Activated CD4-positive, alpha-beta T cell treated with anti-CD3 and anti-CD28 coated beads, Interleukin-2, amount 50 U/mL, for 1 hour (primary cell): ENCODE measurements at places on chromosomes 4 and X.

- DNase-seq, result no peak
These were observed 32.4 kb downstream of the ATP2B3 start for GRCh38 chrX:153549807-153550206.

- DNase-seq, result no peak
These were observed 191.1 kb upstream of the ETNPPL start for GRCh38 chr4:108953941-108954340.

- DNase-seq, result no peak
These were observed 197.9 kb downstream of the IL13RA2 start for GRCh38 chrX:114819509-114819908.

GRCh38 chr4:89303177-89303576 is 4.4 kb downstream of the GPRIN3 start:
- peak; percentile 43 for DNase-seq

GRCh38 chrX:126799059-126799458 is 20.5 kb upstream of the PRR32 start:
- DNase-seq, result no peak

DNA sequence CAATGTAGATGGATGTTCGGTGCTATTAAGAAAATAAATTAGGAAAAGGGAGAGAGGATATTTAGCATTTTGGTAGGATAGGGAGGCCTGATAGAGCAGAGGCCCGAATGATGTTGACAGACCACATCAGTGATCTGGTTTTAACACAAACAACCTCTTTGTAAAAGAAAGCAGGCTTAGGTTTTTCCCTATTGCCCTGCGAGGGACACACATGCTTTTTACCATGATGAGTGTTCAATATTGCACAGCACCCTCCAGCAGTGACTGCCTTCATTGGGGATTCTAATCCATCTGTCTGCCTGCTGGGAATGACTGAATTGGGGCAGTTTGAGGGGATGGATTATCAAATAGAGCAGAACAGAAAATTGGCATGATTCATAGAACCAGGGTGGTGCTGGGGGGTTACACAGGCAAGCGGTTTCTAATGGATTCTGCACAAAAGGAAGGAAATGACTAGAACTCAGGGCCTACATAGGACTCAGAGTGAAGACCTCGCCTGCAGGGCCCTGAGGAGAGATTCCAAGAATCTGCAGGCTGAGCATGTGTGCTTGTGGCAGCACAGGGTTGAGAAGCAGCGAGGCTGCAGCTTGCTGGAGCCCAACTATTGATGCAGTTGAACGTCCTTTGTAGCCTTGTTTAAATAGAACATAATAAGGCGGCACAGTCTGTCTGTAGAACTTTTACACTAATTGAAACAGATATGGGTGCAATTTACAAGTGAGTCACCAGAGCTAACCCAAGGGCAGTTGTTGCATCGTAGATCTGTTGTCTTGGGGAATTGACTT is 58.0 kb downstream of the RHOH start:
- no peak for DNase-seq

GRCh38 chr4:7060346-7061150 is 7.3 kb downstream of the GRPEL1 start:
- DNase-seq, result no peak

DNA sequence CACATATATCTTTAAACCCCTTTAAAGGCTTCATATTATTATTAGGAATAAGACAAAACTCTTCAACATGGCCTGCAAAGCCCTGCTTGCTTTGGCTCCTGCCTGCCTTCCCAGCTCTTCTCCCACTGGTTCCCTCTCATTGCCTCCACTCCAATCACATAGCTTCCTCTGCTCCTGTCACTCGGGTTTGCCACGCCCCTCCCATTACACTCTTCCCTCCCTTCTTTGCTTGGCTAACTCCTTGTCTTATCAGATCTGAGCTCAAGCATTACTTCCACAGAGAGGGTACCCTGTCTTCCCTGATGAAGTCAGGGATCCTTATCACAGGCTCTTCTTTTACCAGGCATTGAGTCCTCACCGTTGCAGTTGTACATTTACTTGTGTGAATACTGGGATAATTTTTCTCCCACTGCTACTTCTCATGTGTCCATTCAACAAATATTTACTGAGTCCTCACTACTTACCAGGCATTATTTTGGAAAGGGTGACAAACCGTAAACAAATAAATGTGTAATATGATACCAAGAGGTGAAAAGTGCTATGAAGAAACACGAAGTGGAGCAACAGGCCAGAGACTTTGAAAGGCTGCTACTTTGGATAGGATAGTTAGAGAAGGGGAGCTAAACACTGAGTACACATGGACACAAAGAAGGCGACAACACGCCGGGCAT is 3.2 kb upstream of the VGLL1 start:
- DNase-seq, result no peak

DNA sequence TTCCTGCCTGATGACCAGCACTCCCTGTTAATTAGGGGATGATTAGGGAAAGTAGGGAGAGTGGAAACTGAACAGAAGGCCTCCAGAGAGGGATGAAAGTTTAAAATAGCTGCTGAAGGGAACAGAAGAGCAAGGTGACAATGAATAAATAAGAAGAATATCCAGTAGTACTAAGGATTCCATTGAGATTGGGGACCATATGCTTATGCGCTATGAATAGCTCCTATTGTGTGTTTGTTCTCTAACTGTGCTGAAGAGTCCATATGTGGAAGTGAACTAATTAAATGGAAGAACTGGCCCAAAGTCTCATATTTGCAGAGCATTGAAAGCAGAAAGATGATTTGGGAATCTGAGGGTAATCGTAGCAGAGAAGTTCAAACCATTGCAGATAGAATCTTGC is 137.0 kb downstream of the PRSS12 start:
- DNase-seq, result no peak

DNA sequence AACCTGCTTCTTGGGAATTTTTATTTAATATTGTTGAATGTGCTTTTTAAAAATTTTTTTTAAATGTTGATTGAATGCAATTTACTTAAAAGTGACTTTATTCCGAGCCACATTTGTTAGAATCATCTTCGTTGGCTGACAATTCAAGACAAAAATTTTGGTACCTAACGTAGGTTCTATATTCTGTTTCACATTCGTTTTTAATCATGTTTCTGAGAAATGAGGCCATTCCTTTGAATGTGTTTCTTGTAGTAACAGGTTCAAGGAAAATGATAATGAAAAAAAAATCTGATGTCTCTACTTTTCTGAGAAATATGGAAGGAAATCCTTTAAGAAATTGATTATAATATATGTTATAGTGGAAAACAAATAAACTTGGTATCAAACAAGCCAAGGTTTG is 92.3 kb upstream of the DCLK2 start:
- DNase-seq, result no peak

- DNase-seq, result no peak
These were observed 188.8 kb upstream of the TECRL start for GRCh38 chr4:64598066-64598465.

DNA sequence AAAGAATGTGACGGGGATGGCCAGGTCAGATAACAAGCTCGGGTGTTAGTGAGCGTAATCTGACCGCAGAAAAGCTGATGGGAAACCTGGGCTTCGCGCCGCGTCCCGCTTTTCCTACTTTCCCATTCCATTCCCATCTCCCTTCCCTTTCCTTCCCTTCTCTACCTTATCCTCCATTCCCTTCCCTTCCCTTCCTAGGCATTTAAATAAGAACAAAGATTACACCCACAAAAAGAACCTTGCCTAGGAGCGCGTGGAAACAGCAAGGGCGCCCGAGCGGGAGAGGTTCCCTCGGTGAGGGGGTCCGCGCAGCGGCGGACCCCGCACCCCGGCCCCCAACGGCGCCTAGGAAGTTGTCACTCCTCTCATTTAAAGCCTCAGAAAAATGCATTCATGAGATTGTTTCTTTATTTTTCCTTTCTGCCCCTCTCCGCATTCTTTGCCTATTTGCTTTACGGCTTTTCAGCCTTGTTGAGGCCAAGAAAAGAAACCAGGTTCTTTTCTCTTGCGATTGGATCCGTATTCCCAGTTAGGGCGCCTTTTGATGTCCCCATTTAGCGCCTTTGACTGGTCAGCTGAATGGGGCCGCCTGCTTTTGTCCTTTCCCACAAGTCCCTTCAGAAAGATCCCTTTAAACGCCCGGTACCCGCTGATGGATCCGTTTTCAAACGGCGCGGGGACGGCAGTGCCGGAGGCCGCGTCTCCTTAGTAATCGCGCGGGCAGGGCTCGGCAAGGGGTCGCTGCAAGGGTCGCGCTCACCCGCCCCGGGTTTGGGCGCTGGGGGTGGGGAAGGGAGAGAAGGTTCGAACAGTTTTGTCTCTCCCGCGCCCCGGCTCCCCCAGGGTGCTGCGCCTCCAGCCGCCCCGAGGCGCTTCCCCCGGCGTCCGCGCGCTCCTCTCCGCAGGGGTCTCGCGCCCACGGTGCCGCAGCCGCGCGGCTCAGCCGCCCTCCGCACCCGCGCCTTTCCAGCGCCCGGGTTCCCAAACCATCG is 54.1 kb upstream of the TMEM33 start:
- no peak for DNase-seq

GRCh38 chrX:82163701-82164100 is 961.8 kb downstream of the SH3BGRL start:
- DNase-seq, result no peak

DNA sequence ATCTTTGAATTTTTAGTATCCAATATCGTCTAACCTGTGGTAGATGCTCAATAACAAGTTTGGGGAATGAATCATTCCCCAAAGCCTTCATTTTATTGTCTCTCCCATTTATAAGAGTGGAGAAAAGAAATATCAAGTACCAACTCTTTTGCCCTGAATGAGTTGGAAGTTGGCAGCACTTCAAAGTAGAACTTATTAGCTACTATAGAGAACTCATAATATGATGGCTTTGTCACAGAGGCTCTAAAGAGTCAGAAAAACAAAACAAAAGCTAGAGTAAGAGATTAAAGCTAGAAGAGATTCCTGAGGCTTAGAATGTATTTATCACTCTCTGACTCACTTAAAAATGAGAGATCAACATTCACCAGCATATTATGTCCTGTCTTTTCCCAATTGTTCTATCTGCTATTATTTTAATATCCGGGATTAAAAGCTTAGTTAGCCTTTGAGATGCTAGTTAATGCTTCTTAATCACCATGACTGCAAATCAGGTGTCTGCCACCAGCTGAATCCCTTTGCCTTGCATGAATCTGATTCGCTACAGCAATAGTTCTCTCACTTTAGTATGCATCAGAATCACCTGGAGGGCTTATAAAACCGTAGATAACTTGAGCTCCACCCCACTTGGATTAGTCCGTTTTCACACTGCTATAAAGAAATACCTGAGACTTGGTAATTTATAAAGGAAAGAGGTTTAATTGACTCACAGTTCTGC is 77.9 kb downstream of the PALLD start:
- DNase-seq, result no peak

GRCh38 chr4:3037957-3038461 is 36.3 kb downstream of the HTT-AS start:
- no peak for DNase-seq

DNA sequence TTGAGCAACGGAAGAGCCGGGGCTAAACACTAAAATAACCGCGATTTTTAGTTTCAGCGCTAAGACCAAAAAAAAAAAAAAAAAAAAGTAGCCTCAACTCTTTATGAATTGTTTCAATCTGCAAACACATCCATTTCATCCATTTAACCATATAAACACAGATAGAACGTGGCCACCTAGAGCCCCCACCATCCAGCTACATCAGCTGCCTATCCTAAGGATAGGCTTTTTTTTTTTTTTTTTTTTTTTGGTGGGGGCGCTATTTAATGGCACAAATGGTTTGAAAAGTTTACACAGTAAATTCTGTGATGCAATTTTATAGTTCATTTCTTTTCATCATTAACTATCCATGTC is 492 bp upstream of the HDAC8 start:
- no peak for DNase-seq

- DNase-seq, result no peak
These were observed 242.4 kb downstream of the FRAS1 start for GRCh38 chr4:78299565-78299972.

DNA sequence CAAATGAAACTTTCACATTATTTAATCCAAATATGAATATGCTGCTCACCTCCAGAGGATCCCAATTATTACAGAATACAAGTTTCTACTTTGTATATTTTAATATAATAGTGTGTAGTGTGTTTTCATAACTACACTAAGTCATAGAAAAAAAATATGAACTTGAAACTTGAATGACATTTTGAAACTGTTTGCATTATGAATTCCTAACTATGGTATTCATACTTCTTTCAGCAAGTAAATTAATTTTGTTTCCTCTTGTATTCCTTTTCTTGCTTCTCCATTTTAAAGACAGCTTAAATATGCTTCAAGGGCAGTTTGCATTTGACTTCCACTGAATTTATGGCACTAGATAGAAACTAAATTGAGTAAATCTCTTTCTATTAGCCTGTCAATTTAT is 177.1 kb downstream of the BMPR1B start:
- DNase-seq, result no peak

GRCh38 chr4:8235686-8236085 is 33.9 kb upstream of the HTRA3 start:
- no peak for DNase-seq

DNA sequence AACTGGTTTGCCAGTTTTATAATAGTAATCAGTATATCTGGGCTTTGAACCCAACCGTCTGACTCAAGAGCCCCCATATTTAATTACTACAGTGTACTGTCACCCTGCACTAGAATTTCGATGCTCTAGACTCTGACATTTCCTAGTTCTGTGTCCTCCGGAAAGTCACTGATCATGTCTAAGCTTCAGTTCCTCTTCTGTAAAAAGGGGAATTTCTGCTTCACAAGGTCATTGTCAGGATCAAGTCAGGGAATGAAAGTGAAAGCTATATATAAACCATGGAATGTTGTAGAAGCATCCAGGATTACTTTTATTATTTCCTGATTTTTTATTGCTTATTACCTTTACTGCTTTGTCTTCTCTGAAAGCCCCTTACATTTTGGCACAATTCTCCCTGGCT is 4.0 kb upstream of the KCNIP4 start:
- DNase-seq, result no peak
